HFFc6 (cell line): ENCODE measurements at places on chromosomes 1 and 21. TPM values are rescaled to one million over a fixed set of nuclear protein-coding genes. Genes with fewer than 3 reads are reported as not detected.

OR2G6 gene
- not detected in 2 replicates for total RNA-seq

DNA sequence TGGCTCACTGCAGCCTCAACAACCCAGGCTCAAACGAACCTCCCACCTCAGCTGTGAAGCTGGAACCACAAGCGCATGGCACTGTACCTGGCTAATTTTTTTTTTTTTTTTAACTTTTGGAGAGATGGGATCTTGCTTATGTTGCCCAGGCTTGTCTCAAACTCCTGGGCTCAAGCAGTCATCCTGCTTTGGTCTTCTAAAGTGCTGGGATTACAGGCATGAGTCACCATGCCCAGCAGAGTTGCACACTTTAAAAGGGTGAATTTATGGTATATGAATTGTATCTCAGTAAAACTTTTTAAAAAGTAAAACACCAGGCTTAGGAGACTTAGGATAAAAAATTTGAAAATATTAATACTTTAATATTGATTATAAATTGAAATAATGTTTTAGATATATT lies 99.1 kb downstream of the CLEC20A start:
- H3K4me1 ChIP-seq: peaks cover 28% of the 10 kb centered on the region
- peak; percentile 42 for DNase-seq
- H3K4me3 ChIP-seq: no peak overlapping the region
- no peaks in the 10 kb centered on the region for H3K36me3 ChIP-seq

FAAH gene
- total RNA-seq: 0.24 to 0.75 TPM (median 0.51 TPM) in 3 replicates

DNA sequence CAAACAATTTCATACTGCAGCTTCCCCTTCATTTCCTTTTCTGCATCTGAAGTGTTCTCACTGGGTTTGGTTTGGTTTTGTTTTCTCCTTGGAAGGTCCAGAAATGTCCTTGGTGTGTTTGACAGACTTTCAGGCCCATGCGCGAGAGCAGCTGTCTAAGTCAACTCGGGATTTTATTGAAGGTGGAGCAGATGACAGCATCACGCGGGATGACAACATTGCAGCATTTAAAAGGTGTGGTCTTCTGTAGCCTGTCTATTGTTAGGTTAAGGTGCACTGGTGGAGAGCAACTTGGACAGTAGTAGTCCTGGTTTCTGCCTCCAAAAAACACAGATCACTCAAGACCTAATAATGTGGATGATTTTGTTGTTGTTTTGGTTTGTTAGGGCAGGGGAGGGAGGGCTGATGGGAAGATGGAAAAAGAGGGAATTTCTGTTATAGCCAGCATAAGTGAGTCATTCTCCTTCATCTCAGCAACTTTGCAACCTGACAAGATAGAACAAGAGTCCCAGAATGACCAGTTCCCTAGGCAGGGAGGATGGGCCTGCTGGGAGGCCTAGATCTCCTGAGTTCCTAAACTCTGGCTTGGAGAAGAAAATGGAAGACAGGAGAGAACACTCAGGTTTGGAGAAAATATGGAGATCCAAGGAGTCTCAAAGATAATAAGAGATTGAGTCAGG lies 12.5 kb downstream of the HAO2 start:
- DNase-seq: no peak
- H3K36me3 ChIP-seq: no peaks in the 10 kb centered on the region
- no peak overlapping the region for H3K4me3 ChIP-seq

GRCh38 chr1:228899421-228899956 lies 164.2 kb downstream of the RHOU start:
- peaks cover 5% of the 10 kb centered on the region for H3K36me3 ChIP-seq
- H3K27me3 ChIP-seq: no peaks in the 10 kb centered on the region; the same call in none of the 2 replicates
- H3K4me1 ChIP-seq: peaks cover 12% of the 10 kb centered on the region
- no peak for DNase-seq
- H3K27ac ChIP-seq: no peak overlapping the region
